DMS53 (cell line): ENCODE measurements at places on chromosomes 5 and 9.

DNA sequence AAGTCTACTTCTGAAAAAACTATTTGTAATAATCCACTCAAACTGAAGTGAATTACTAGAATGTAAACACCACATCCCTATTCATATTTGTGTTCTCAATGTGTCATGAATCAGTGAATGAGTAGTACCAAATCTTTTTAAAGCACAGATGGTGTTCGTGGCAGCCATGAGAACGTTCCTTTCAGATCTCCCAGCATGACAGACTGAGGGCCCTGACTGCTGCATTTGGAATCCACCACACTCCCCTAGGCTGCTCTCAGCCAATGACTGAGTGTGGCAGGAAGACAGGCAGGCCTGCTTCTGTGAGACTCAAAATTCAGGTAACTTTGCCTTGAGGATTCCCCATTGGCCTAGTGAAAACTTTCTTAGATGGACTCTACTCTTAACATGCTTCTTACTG lies 10.9 kb upstream of the JMY start:
- DNase-seq, result peak; percentile 18

- no peak for DNase-seq
These were observed 379.9 kb upstream of the DMAC1 start for GRCh38 chr9:8179381-8180053.

DNA sequence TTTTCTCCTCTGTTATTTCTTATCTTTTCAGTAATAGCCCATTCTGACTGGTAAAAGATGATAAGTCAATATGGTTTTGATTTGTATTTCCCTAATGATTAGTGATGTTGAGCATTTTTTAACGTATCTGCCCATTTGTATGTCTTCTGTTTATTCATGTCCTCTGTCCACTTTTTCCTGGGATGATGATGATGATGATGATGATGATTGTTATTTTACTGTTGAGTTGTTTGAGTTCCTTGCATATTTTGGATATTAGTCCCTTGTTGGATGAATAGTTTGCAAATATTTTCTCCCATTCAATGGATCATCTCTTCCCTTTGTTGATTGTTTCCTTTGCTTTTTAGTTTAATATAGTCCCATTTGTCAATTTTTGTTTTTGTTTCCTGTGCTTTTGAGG lies 27.0 kb downstream of the UTP15 start:
- no peak for DNase-seq

GRCh38 chr5:95730011-95730700 lies 980 bp upstream of the RHOBTB3 start:
- DNase-seq, result peak; percentile 50

- DNase-seq, result peak; percentile 40
These were observed 92.6 kb downstream of the LIFR start for GRCh38 chr5:38463634-38464521.

DNA sequence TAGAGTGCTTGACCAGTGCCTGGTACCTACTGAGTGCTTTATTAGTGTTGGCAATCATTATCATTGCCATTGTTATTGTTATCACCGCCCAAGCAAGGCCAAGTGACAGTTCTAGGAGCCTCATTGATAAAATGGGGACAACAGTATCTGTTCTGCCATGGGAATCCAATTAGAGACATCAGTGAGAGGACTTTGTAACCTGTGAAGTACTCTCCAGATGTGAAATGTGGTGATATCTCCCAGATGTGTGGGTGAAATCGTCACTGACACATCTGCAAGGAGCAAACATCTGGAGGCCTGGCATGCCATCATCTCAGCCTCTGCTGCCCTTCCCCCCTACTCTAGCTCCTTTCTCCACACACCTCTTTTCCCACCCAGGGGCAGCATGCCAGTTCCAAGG lies 260.8 kb downstream of the PAPPA start:
- DNase-seq, result no peak

DNA sequence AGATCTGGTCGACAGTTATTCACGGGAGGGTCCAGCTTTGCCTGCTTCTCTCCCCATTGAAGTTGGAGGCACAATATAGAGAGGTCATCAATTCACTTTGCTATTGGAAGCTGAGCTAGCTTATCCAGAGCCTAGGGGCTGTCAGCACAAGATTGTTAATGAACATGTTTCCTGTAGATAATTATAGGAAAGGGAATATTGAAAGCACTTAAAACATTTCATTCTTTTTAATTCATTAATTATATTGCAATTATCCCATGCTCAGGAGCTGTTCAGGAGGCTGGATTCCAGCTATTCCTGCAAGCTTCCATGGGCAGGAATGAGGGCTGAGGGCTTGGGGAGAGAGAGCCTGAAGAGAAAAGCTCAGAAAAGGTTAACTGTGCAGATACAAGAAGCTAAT lies 153.1 kb upstream of the BRINP1 start:
- DNase-seq, result no peak

DNA sequence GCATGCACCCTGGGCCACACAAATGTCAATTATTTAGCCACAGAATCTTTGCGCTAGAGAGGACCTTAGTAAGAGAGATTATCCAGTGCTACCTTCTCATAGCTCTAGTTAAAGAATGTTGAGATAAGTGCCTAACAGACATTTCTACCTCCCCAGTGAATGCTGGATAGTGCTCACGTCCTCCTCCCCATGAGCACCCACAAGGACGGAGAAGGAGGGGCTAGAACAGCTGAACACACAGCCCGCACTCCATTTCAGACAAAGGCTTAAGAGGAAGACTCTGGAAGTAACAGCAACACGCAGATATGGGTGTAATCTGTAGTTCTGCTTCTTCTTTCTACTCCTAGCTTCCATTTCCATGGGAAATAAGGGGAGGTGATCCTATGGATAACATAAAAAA lies 120.5 kb downstream of the FEM1C start:
- DNase-seq, result no peak

DNA sequence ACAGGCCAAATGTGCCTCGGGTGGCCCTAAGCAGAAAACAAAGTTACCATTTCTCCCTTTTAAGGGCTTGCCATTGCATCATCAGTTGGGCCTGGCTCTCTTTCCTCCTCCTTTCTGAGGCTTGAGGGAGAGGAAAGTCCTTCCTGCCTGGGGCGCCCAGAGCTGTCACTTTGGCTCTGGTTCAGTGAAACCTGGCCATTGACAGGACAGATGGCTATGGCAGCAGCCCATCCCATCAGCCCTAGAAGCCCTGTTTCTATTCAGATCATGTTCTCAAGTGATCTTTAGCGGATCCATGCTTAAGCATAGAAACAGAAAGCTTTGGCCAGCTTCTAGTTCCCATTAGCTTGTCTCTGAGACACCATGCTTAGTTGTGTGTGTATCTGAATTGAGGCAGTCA lies 293.4 kb downstream of the YTHDC2 start:
- DNase-seq, result peak; percentile 6

DNA sequence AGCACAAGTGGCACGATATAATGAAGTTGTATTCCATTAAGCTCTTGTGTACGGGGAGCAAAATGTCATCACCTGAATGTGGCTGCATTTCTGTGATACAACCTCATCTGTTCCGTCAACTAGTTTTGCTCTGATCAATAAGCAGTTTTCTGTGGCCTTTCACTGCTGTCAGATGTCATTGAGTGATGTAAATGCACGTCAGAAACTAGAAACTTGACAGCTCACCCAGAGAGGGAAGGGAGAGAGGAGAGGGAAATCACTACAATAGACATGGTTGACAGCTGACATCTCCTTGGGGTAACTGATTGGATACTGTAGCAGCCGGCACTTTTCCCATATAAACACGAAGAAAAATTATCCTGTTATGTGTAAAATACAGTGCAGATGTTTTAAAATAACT lies 62.7 kb downstream of the SNX24 start:
- no peak for DNase-seq

DNA sequence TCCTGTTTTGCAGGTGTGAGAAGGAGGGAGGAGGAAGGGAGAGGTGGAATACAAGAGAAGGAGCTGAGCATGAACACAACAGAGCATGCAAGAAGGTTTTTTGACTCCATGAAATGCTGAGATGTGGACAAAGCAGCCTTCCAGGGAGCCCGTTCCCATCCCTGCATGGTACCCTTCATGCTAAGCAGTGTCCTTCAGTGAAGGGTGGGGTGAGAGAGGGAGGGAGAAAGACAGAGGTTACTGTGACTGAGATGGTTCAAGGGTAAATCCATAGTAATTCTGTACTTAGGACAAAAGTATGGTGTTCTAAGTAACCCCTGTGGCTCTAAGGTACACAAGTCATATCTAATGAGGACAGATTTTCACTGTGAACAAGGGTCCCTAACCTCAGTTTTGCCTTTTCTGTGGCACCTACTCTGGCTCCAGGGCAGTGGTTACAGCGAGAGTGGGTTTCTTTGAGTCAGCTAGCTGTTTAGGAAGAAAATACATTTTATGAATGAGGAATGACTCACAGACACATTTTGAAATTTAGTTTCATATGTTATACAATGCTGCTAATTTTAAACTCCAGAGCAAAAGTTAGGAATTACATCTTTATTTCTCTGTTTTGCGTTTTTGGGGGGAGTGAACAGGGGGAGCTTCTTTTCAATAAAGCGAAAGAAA lies 184.9 kb upstream of the SLC12A2 start:
- DNase-seq, result no peak

- no peak for DNase-seq
These were observed 189.8 kb upstream of the SH3GL2 start for GRCh38 chr9:17389026-17389425.

DNA sequence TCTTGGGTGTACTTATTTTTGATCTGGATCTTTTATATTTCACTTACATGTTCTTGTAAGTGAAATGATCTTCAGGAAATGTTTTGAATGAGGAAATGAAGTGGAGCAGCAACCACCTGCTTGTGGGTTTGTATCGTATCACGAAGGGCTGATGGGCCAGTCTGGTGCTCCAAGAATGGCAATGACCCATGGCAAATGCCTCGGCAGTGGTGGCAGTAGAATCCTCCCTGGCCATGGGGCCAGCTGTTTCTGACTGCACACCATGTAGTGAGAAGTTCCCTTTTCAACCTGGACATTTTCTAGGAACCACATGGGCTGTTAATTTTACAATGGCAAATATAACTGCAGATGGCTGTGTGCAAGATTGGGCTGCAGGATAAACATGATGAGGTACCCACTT lies 29.9 kb downstream of the MAT2B start:
- no peak for DNase-seq

GRCh38 chr9:107628444-107628843 lies 138.9 kb upstream of the KLF4 start:
- DNase-seq, result no peak

DNA sequence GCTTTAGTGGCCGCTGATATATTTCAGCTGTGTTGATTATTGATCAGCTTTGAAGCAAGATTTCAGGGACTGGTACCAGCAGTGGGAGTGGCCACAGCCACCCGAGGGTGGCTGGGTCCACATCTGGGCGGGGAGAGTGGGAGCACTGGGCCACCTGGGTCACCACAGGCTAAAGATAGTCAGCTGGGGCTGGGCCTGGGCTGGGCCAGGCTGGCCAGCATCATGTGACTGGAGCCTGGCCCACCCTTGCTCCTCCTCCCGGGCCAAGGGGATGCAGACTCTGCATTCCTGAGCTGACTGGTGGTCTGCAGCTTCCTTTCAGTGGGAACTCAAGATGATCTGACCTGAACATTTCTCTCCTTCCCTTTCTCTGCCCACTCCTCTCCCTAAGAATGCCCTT lies 27.1 kb downstream of the LARP1 start:
- DNase-seq, result no peak

- peak; percentile 55 for DNase-seq
These were observed 27.1 kb downstream of the RFX3 start for GRCh38 chr9:3498691-3499090.

DNA sequence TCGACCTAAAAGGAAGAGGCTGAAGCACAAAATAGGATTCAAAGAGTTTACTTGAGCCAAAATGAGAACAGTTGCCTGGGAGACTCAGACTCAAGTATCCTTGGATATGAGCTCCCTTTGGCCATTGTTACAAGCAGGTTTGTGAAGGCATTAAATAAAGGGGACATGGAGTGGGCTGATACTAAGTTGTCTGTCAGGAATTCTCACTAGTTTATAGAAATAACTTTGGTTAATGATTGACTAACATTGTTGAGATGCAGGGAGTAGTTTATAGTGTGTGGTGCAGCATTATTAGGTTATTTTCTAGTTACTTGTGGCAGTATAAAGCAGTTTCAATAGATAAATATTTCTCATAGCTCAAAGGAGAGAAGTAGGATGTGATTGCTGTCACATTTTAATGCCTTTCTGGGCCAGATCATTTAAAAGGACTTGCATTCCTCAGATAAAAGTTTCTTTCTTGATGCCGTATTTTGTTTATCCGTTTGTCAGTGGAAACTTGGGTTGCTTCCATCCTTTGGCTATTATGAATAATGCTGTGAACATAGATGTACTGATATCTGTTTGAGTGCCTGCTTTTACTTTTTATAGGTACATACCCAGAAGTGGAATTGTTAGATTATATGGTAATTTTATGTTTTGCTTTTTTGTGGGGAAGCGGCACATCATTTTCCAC lies 9.1 kb downstream of the AP3S1 start:
- peak; percentile 54 for DNase-seq

- no peak for DNase-seq
These were observed 31.0 kb upstream of the HMCN2 start for GRCh38 chr9:130234340-130235260.

DNA sequence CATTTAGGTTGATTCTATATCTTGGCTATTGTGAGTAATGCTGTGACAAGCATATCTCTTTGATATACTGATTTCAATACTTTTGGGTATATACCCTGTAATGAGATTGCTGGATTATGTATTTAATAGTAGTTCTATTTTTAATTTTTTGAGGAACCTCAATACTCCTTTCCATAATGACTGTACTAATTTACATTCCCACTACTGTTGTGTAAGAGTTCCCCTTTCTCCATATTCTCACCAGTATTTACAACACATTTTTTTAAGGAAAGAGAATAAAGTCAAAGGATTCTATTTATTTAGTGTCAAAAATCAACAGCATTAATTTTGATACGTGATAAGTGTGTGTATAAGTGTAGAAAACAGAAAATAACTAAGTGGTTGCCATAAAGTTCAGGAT lies 356.4 kb upstream of the EDIL3 start:
- no peak for DNase-seq

- no peak for DNase-seq
These were observed 67.0 kb upstream of the HAPLN1 start for GRCh38 chr5:83787631-83788030.

DNA sequence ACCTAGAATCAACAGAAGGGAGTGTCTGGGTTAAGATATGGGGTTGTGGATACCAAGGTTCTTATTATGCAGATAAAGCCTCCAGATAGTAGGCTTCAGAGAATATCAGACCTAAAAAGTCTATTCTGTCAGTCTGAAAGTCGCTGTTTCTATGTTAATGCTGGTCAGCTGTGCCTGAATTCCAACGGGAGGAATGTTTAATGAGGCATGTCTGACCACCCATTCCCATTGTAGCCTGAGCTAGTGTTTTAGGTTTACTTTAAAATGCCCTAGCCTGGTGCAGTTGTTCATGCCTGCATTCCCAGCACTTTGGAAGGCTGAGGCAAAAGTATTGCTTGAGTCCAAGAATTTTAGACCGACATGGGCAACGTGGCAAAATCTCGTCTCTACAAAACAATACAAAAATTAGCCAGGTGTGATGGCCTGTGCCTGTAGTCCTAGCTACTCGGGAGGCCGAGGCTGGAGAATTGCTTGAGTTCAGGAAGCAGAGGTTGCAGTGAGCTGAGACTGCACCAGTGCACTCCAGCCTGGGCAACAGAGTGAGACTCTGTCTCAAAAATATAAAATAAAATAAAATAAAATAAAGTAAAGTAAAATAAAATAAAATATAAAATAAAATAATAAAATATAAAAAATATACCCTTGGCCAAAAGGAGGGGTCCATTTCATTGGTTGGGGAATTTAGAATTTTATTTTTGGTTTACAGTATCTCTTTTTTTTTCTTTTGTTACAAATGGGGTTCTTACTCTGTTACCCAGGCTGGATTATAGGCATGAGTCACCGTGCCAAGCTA lies 7.8 kb upstream of the SOX30 start:
- DNase-seq, result no peak
